SK-N-SH treated with all-trans-retinoic acid at 6 μM for 48 hours (cell line): ENCODE measurements at places on chromosomes 3 and 15.

DNA sequence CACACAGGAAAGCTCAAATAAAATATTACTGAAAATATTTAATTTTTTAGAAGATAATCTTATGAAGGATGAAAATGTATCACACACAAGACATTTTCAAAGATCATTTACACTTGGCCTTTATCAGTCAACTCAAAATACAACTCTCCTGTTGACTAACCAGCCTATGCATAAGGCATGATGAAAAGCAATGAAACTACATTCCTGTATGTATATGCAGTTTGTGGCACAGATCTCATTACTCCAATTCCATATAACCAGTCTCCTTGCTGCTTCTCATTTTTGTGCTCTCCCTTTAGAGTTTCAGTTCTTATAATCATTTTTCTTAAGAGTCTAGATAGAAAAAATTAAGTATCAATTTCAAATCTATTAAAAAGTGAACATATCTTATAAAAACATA lies 25.8 kb downstream of the AQR start:
- ATAC-seq, result no peak

DNA sequence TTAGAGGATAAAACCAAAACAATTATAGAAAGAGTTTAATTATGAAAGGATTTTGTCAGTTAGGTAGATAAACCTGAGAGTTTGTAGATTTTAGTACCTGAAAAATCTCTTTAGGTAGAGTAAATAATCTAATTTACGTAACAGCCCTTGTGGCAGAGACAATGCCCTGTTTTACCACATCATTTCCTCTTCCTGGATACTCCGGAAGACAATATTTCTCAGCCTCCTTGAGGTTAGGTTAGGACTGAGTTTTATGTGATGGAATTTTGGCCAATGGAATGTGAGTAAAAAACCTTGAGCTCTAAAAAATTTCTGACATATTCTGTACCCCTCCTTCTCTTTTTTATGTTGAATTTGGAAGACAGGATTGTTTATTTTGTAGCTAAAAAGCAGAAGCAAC lies 50.7 kb upstream of the TPRG1 start:
- no peak for ATAC-seq

DNA sequence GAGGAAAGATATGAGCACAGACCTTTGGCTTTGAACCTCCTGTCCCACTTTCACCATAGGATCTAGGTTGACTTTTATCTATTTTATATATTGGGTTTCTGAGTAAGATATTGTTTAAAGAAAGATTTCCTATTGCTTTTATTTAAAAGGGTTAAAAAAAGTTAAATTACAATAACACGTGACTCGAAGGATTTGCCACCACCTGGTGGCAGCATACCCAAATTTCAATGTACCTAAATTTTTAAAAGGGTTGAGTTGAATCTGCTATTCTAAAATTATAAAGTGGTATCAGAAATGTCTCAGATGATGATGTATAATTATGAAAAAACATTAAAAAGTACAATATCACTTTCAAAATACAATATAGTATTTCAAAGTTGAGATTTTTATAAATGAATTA lies 368.4 kb downstream of the MECOM start:
- ATAC-seq, result no peak

DNA sequence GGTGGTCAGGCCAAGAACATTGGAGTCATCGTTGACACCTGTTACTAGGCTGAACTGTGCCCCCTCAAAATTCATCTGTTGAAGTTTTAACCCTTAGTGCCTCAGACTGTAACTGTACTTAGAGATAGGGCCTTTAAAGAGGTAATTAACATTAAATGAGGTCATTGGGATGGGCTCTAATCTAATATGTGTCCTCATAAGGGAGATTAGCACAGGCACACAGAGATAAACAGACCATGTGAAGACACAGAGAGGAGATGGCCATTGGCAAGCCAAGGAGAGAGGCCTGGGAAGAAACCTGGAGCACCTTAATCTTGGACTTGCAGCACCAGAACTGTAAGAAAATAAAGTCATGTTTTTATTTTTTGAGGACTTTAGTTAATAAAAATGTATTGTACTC lies 59.6 kb downstream of the PLCL2 start:
- no peak for ATAC-seq

DNA sequence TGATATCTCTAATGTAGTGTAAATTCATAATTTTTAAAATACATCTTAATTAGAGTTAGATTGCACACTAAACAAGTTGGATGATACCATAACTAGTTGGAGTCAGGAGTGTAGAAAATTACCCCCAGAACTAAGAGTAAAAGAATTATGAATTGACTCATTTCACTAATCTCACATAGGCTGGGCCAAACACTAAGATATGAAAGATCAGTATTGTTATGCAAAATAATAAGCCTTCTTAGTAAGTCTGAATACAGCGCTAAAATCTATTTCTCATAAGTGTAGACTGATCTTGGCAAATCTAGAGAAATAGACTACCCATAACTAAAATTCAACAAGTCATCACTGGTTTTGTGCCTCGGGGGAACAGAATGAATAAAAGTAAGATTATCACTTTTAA lies 979.0 kb downstream of the ROBO1 start:
- ATAC-seq, result no peak

DNA sequence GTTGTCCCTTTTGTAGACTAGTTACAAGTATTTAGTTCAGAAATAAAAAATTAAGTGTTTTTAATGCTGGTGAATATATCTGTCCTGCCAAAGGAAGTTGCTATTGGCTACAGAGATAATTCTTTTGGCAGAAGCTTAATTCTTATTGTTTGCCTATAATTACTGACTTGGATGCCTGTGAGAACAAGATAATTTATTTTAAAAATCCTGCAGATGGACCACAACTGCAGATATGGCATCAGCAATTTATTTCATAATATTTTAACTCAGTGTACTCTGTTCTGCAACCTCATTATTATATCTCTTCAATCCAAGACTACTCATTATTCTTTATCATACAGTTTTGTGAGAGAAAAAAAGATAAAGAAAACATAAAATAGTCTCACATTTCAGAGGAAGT lies 789.8 kb downstream of the NAALADL2 start:
- no peak for ATAC-seq
